ENCODE measurements at places on chromosomes 6 and 20.

DNA sequence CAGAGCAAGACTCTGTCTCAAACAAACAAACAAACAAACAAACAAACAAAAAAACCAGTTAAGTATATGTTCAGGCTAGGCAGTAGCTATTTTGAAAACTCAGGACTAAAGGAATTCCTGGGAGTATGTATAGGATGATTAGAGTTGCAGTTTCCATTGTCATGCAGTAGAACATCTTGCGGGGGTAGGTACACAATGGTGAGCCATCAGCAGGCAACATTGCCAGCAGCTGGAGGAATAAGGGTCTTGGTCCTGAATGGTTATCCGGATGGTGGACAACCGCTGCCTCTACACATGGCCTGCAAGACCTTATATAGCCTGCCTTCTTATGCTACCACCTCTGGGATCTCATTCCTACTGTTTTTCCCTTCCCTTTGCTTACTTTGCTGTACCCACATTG, 297.5 kb downstream of the SOX4 start:
- DNase-seq, result no peak

DNA sequence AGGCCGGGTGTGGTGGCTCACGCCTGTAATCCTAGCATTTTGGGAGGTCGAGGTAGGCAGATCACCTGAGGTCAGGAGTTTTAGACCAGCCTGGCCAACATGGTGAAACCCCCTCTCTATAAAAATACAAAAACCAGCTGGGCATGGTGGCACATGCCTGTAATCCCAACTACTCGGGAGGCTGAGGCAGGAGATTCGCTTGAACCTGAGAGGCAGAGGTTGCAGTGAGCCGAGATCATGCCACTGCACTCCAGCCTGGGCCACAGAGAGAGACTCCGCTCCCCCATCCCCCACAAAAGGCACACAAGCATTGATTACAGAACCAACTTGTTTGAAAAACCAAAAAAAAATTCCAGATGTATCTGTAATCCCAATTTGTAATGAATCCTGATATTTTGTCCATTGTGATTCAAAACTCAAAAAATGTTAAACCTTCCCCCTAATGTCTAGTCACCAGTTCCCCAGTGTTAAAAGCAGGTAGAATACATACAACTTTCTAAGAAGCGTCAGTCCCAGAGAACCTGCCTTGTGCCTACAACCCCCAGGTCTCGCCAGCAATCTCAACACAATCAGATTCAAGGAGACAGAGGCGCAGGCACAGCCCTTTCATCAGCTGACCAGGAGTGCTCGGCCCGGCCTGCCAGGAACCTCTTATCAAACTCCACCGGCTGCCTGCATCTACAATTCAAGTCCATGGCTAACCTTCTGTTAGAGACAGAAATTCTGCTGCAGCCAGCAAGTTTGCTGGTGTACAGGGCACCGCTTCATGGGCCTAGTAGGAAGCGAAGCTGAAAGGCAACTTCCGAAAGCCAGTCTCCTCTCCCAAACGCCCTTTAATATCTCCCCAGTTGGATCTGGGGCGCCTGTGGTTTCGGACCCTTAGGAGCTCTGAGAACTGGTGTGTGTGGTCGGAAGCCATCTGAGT, 2.1 kb downstream of the EZR start:
- peak; percentile 61 for DNase-seq

- no peak for DNase-seq
Observed at GRCh38 chr6:10397756-10398445, 17.0 kb downstream of the TFAP2A start.

GRCh38 chr6:44504301-44504791, 116.8 kb downstream of the CDC5L start:
- DNase-seq, result no peak

GRCh38 chr6:166307082-166308032, 835 bp downstream of the PRR18 start:
- no peak for DNase-seq

- peak; percentile 73 for DNase-seq
Observed at GRCh38 chr6:1285556-1285955, 26.3 kb upstream of the FOXQ1 start.

DNA sequence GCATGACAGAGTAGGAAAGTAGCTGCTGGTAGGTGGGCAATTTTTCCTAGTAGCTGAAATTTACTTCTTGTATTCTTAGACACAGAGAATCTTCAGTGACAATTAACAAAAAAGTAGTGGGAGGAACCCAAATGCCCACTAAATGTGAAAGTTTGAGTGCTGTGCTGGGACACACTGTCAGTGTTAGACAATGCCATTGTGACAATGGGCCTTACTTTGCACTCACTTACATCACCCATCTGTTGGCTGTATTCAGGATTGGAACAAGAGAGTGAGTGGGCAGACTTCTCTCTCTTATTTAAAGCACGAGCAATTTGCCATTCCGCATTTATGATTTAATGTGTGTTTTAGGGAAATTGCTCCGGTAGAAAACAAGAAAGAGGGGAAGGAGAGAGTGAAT, 662.5 kb downstream of the CBLN4 start:
- no peak for DNase-seq

DNA sequence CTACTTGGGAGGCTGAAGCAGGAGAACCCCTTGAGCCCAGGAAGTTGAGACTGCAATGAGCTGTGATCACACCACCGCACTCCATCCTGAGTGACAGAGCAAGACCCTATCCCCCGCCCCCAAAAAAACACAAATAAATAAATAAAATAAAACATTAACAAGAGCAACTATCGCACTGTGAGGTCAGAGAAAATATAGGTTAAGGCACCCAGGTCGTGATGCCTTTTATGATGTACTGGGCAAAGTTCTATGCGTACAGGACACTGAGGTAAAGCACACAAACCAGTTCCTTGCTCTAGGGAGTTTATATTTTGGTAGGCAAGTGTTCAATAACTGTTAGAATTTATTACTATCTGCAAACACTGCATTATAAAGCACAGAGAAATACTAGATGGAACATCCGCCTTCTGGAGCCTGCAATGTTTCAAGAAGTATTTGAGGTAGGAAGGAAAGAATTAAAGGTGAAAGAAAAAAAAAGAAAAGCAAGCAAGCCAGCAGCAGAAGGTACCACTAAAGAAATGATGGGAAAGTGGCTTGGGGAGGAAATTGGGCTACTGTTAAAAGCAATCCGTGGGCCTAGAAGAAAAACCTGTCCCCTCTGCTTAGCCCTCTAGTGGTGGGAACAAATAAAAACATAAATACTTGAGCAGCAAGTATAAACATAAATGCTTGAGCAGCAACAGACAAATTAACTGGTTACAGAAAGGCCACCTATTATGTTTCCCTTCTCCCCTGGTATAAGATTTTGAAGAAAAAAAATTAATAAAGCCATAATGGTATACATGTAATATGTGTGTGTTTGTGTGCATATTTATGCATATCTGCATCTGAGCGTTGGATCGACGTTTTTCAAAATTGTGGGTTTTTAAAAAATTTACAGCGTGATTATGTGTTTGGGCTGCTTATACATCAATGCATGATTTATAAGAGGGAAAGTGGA, 128.0 kb downstream of the PHACTR1 start:
- DNase-seq, result no peak

- no peak for DNase-seq
Observed at GRCh38 chr20:49999329-49999728, 16.5 kb downstream of the SNAI1 start.

- no peak for DNase-seq
Observed at GRCh38 chr6:70412252-70413113, 825 bp upstream of the FAM135A start.

GRCh38 chr6:16403831-16404230, 165.4 kb downstream of the GMPR start:
- no peak for DNase-seq

GRCh38 chr6:127812985-127813698, 87.7 kb downstream of the THEMIS start:
- peak; percentile 30 for DNase-seq

- peak; percentile 48 for DNase-seq
Observed at GRCh38 chr20:46350201-46350985, 42.1 kb upstream of the CDH22 start.

DNA sequence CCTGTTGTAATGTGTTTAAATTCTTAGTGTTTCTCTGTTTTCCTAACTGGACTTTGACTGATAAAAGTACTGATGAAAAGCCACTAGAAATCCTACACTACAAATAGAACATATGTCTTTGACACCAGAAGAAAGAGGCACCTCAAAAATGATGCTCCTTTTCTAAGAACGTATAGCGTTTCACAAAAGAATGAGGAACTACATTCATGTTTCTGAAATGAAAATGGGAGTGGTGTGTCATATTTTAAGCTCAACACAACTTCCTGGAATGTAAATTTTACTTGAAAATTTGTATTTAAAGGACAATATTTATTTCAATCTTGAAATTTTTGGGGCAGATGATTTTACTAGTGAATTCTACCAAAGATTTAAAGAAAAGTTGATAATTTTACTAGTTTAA, 35.3 kb downstream of the KIAA0408 start:
- no peak for DNase-seq

DNA sequence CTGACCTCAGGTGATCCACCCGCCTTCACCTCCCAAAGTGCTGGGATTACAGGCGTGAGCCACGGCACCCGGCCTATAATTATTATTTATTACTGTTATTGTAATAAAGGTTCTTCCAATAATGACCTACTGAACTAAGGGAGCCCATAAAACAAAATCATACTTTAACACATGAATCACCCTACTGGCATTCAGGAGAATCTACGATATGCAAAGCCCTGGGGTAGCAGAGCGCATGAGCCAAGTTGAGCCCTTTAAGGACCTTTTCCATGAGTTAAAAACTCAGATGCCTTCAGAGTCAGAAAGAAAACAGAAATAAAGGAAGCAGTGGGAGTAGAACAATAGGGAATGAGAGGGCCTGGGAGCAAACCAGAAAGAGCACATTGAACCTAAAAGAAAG, 41.5 kb downstream of the SNRPB start:
- no peak for DNase-seq

GRCh38 chr6:9527679-9528286, 887.1 kb downstream of the TFAP2A start:
- no peak for DNase-seq

DNA sequence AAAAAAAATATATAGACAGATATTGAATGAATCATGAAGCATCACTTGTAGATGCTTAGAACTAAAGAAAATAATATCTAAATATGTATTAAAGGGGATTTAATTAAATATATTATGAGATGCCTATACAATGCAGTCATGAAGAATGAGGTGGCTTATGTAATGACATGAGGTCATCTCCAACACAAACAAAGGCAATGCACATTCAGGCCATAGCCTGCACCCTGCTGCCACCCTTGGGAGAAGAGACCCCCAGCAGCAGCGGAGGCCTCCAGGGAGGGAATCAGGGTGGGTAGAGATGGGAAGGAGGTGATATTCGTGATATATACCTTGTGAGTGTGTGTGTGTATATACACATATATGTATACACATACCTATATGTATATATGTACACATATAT, 26.4 kb upstream of the SSTR4 start:
- DNase-seq, result no peak

DNA sequence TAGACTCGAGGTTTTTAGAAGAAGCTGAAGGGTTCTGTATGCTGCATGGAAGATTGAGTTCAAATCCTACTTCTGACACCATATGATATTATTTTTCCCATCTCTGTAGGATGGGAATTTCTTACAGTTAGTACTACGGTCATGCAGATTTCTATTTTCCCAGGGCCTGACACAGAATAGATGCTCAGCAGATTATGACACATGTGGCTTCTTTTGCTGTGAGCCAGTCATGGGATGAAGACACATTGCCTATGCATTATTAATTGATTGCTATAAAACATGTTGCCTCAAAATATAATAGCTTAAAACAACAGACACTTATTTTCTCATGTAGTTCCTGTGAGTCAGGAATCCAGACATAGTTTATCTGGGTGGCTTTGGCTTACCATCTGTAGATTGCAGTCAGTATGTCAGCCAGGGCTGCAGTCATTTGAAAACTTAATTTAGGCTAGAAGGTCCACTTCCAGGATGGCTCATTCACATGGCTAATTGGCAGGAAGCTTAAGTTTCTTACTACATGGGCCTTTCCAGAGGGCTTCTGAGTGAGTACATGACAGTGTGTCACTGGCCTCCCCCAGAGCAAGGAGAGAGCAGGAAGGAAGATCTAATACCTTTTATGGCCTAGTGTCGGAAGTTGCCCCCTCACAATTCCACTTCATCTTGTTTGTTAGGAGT, 29.5 kb downstream of the TOP1 start:
- no peak for DNase-seq

GRCh38 chr20:13858439-13858838, 73.6 kb downstream of the NDUFAF5 start:
- no peak for DNase-seq

DNA sequence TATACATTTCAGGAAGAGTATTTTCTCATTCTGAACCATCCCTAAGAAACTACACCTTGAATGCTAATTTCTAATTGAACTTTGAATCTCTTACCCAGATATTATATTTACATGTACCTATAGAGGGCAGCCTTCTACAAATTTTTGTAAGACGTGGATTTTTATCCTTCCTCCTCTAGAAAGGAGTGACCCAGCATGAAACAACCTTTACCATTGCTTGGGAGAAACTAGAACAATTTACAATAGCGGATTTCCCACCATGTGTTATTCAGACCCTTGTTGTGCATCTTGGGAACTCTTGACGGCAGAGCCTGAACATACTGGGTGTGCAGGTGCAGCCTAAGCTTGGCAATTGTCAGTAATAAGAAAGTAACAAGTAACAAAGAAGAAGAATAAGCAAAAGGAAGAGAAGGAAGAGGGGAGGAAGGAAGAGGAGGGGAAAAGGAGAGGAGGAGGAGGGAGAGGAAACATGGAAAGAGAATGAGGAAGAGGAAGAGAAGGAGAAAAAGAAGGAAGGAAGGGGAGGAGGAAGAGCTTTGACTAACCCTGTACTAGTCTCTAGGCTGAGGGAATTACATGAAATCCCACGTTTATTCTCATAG, 10.8 kb upstream of the TAAR1 start:
- no peak for DNase-seq

- no peak for DNase-seq
Observed at GRCh38 chr6:141105481-141105880, 1027.2 kb upstream of the GJE1 start.

GRCh38 chr20:51966296-51966971, 164.1 kb upstream of the SALL4 start:
- DNase-seq, result no peak

DNA sequence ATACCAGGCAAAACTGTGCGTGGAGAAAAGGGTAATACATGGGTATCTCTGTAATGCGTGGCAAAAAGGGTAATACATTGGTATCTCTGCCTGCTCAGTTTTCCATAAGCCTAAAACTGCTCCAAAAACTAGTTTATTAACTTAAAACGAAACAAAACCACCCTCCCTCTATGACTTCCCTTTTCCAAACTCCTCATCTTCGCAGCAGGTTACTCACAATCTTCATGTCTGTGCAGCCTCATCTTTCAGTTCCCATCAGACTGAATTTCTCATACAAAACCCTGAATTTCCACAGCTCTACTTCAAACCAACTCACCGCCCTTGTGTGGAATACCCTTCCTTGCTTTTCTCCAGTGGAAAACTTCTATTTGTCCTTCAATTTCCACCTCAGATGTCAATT, 199.4 kb downstream of the PHACTR1 start:
- DNase-seq, result no peak

DNA sequence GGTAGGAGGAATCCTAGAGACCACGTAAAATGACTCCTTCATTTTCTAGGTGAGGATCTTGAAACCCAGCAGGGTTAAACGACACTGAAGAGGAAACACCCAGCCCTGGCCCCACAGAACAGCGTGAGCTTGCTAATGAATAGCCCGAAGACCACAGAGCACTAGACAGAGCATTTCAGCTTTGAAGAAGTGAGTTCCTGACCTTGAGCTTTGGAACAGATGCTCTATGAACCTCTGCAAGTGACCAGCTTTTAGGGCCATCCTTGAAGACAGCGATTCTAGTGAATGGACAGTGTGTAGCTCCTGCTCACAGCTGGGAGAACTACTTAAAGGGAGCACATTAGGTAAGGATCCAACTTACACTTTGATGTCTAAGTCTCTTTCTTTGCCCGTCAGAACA, 74.0 kb upstream of the FRMD1 start:
- no peak for DNase-seq

Measured in right cardiac atrium (tissue), 5 donors.